ENCODE measurements at places on chromosomes 1 and 21.

DNA sequence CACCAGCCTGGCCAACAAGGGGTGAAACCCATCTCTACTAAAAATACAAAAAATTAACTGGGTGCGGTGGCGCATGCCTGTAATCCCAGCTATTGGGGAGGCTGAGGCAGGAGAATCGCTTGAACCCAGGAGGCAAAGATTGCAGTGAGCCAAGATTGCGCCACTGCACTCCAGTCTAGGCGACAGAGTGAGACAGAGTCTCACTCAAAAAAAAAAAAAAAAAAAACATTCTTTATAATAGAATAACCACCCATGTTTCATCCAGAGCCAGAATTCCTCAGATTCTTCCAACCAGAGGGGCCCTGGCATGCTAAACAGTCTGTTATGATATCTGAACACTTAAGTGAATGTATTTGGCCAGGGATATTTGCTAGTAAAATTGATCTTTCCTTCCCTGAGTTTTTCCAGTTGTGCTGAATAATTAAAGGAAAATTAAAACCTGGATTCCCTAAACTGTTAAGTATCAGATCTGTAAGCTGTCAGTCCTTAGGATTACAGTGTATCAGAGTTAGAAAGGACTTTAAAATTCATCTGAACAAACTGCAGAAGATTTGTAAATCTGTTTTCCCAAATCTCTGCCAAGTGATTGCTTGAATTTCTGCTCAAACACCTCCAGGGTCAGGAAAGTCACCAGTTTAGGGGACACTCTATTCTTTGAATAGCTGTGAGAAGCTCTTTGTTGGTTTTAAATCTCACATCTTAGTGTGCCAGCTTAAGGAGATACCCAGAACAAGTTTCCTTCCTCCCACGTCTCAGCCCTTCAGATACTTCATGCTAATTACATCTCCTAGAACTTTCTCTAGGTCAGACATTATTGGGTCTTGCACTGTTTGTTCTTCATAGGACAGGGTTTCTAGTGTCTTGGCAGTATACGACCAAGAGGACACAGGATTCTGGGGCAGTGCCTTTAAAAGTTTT lies 84.6 kb upstream of the BMP8A start:
- DNase-seq: no peak

DNA sequence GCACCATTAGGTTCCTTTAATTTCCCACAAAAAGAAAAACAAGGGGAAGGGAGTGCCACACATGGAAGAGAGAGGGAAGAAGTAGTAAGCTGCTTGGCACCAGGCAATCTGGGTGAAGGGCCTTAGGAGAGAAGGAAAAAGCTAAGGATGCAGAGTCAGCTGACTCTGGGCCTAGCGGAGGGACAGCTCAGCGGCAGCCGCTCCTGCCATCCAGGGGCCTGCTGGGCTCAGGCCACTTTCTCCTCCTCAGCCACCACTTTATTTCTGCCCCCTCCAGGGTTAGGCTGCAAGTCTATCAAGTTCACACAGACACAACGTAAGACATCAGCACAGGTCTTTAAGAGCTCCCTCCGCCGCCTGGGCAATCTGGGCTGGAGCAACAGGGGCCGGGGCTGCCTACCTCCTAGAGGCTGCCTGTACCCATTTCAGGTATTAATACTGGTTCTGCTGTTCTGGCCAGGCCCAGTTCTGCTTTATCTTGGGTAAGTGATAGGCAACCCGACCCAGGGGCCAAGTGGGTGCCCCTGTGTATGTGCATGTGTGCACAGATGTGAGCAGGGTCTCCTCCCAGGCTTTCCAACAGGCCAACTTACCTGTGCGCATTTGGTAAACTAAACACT lies 53.6 kb downstream of the SLC45A1 start:
- DNase-seq: no peak

DNA sequence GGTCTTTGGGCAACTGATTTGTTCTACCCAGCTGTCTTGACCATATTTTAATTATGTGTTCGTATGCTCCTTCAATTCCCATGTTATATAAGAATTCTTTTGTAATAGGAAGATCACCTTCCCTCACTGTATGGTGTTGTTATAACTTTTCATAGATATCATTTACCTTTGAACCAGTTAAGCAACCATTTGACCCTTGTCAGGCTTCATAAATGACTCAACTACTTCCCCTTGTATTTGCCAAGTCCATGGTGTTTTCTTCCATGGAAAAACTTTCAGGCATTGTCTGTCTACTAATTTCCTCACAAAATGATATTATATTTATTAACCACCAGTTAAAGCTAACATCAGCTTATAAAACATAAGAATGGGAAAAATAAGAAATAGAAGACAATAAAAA lies 5.1 kb downstream of the BPNT1 start:
- no peak for DNase-seq

- no peak for DNase-seq
These were observed 10.4 kb upstream of the BCAR3 start for GRCh38 chr1:93692026-93692425.

GRCh38 chr21:41598561-41599431 lies 90.8 kb upstream of the TMPRSS2 start:
- DNase-seq: no peak

DNA sequence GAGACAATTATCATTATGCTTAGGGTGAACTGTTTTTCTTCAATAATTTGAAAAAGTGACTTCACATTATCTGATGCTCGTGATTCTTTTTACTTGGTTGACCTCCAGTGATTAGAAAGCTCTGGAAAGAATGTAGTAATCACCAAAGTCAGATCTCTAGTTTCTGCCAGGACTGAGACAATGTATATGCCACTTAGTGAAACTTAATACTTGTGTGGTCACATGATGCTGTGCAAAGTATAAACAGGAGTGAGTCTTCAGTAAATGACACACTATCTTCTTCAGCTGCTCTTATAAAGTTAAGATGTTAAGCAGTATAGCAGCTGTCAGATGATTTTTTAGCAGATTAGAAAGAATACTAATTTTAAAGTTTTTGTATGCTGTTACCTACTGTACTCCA lies 17.2 kb downstream of the VCAM1 start:
- DNase-seq: no peak

DNA sequence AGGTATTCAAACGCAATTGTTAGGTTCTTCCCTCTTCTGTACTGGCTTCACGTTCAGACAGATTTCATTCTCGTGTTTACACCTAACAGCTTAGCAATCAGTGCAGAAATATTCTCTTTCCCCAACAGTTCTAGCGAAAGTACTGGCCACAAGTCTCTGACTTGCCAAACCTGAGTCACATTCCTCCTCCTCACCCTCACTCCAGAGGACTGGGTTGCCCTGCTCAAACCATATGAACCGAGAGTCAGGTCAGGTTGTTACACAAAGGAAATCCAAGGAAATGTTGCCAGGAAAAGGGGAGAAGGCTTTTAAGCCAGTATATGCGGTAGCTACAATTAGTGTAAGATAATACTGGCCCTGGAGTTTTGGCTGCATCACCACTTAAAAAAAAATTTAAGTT lies 282.5 kb downstream of the RGS7 start:
- no peak for DNase-seq

DNA sequence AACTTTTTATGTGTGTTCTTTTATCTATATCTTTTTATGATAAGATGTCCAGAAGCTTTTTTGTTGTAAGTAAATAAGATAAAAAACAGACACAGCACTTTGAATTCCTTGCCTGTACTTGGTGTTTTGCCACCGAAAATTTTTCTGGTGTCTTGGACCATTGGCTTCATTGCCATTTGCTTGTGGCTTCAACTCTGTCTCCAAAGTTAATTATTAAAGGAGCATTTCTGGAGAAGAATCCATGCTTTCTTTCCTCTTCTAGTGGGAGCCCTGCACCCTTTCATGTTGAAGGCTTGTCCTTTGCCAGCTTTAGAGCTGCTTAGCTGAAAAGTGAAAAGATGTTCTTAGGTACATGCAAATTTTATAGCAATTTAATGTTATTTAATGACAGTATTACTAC lies 112.2 kb downstream of the DYRK1A start:
- no peak for DNase-seq

- no peak for DNase-seq
These were observed 435.8 kb downstream of the MRPL39 start for GRCh38 chr21:25171438-25171837.

DNA sequence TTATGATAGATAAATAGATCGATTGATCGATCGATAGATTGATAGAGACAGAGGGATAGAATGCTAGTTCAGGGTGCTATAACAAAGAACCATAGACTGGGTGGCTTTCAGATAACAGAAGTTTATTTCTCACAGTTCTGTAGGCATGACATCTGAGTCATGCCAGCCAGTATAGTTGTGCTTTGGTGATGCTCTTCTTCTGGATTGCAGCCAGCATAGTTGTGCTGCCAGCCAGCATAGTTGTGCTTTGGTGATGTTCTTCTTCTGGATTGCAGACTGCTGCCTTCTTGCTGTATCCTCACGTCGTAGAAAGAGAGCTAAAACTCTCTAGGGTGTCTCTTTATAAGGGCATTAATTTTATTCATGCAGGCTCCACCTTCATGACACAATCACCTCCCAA lies 860.8 kb downstream of the BRINP3 start:
- DNase-seq: no peak

GRCh38 chr1:103333141-103333540 lies 192.4 kb upstream of the RNPC3 start:
- DNase-seq: no peak

- DNase-seq: no peak
These were observed 10.3 kb downstream of the CHAF1B start for GRCh38 chr21:36395353-36396111.

DNA sequence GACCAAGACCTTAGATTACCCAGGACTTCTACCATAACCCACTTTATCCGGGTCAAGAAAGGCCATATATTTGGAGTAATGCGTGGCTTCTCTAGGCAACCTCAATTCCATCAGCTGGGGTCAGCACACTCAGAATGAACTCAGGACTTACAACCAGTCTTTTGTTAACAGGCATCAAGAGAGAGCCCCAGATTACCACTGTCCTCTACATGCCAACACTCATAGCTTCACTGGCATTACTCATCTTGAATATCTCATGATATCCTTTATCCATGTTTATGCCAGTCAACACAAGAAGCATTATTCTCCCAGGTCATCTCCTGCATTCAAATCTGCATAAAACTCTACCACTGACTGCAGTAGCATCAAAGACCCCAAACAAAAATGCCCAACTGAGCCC lies 6.6 kb upstream of the FCGR2A start:
- no peak for DNase-seq
